ENCODE measurements at places on chromosomes 6 and 20. TPM values are rescaled to one million over a fixed set of nuclear protein-coding genes. Genes with fewer than 3 reads are reported as not detected.

OPRL1 gene
- not detected for total RNA-seq

ARFGEF3 gene
- total RNA-seq, result 0.92 TPM

AVP gene
- not detected for total RNA-seq

CHRNA4 gene
- total RNA-seq, result not detected

ENPP1 gene
- total RNA-seq, result 12.6 TPM

RGS19 gene
- 10.3 TPM for total RNA-seq

All from esophagus squamous epithelium (tissue), 5 donors.